ENCODE measurements at places on chromosomes 6 and 20.

DNA sequence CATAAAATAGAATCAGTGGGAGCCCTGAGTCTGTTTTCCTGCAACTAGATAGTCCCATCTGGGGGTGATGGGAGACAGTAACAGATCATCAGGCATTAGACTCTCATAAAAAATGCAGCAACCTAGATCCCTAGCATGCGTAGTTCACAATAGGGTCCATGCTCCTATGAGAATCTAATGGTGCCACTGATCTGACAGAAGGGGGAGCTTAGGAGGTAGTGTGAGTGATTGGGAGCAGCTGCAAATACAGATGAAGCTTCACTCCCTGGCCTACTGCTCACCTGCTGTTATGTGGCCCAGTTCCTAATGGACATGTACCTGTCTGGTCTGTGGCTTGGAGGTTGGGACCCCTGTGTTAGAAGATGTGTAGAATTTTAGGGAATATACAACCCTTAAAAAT lies 904.5 kb upstream of the EPHA7 start:
- no peak for DNase-seq
- H3K4me3 ChIP-seq: no peak overlapping the region
- H3K36me3 ChIP-seq: no peaks in the 10 kb centered on the region
- H3K4me1 ChIP-seq: no peaks in the 10 kb centered on the region
- no peak overlapping the region for H3K27ac ChIP-seq

- no peak overlapping the region for H3K27ac ChIP-seq
- no peaks in the 10 kb centered on the region for H3K4me1 ChIP-seq
- no peaks in the 10 kb centered on the region for H3K27me3 ChIP-seq
- no peak for DNase-seq
Measured at GRCh38 chr20:34549291-34549928, 9.1 kb upstream of the MAP1LC3A start.

DNA sequence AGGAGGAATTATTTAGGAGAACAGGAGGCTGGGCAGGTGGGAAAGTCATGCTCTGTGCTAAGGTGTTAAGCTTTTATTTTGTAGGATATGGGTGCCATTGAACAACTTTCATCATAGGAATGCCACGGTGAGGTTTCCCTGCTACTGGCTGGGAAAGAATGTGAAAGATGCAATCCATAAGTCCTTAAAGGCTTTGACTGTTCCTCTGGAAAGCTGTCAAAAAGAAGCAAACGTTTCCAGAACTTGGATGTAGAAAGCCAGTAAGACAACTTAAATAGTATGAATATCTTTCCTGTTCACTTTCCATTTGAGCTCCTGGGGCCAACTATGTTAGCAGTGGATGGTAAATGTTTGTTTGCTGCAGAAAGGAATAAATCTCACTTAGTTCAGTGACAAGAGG lies 574.4 kb downstream of the RNF144B start:
- H3K36me3 ChIP-seq: no peaks in the 10 kb centered on the region
- no peak overlapping the region for H3K27ac ChIP-seq
- no peaks in the 10 kb centered on the region for H3K4me1 ChIP-seq

GRCh38 chr6:20581070-20581469 lies 46.8 kb downstream of the CDKAL1 start:
- no peaks in the 10 kb centered on the region for H3K27me3 ChIP-seq
- no peak overlapping the region for H3K27ac ChIP-seq
- H3K4me3 ChIP-seq: no peak overlapping the region

- H3K27me3 ChIP-seq: no peaks in the 10 kb centered on the region
- no peaks in the 10 kb centered on the region for H3K36me3 ChIP-seq
- H3K4me3 ChIP-seq: no peak overlapping the region
Measured at GRCh38 chr6:938271-938905, 245.4 kb upstream of the EXOC2 start.

DNA sequence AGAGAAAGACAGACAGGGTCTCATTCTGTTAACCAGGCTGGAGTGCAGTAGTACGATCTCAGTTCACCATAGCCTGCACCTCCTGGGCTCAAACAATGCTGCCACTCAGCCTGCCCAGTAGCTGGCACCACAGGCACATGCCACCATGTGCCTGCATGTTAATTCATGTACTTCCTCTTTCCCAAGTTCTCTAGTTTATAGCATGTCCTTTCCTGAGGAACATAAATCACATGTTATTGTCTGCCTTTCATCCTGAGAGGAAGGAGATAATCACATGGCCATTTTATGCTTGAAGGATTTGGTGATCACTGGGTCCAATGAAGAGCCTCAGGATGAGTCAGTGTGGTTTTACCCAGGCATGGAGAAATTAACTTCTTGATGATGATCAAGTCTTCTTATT lies 47.9 kb downstream of the COL11A2 start:
- peak; percentile 36 for DNase-seq
- no peaks in the 10 kb centered on the region for H3K36me3 ChIP-seq
- H3K4me3 ChIP-seq: no peak overlapping the region
- no peaks in the 10 kb centered on the region for H3K27me3 ChIP-seq

DNA sequence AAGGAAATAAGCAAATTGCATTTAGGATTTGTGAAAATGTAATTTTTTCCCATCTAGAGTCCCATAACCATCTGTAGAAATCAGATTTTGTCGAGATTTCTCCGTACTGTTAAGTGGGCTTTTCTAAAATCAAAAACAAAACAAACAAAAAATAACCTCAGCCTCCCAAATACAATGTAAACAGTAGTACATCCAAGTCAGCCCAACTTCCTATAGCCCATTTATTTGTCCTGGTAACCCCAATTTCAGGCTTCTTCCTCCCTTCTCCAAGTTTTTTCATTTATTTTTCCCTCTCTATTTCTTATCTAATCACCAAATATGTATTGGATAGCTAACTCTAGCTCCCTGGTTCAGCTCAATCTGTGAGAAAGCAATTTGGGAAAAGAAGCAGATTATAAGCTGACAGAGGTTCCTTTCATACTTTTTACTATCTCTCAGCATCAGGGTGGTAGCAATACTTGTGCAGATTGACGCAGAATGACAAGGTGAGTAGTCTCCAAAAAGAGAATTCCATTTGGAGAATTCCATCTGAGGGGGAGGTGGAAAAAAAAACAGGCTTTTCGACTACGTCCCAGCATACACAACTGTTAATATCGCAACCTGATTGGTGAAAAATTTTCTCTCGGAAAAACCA lies 132.6 kb upstream of the BTN3A2 start:
- H3K27ac ChIP-seq: peak overlapping the region; percentile 87
- no peaks in the 10 kb centered on the region for H3K36me3 ChIP-seq
- H3K4me3 ChIP-seq: no peak overlapping the region
- peaks cover 3% of the 10 kb centered on the region for H3K27me3 ChIP-seq
- H3K4me1 ChIP-seq: peaks cover 19% of the 10 kb centered on the region
- DNase-seq: no peak

DNA sequence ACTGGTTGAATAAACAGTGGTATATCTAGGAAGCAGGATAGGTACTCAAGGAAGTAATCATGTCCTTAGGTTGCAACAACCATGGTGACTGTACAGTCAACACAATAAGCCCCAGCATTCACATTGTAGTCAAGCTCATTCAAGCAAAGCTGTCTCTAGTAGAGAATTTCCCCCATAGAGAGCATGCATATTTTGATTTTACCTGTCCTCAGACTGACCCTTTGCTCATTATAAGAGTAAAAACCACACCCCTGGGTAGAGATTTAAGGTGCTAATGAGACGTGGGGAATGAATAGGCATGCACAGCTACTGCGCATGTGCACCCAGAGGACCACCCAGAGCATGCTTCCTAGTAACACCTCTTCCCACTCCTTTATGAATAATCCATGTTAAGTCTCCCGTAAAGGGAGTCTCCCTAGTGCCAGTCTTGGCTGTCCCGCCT lies 6.1 kb upstream of the RNF8 start:
- DNase-seq: no peak
- no peak overlapping the region for H3K27ac ChIP-seq
- no peaks in the 10 kb centered on the region for H3K27me3 ChIP-seq
- H3K36me3 ChIP-seq: no peaks in the 10 kb centered on the region

- no peak overlapping the region for H3K27ac ChIP-seq
- no peak overlapping the region for H3K4me3 ChIP-seq
- no peaks in the 10 kb centered on the region for H3K4me1 ChIP-seq
Measured at GRCh38 chr20:61419501-61419900, 167.4 kb downstream of the CDH4 start.

DNA sequence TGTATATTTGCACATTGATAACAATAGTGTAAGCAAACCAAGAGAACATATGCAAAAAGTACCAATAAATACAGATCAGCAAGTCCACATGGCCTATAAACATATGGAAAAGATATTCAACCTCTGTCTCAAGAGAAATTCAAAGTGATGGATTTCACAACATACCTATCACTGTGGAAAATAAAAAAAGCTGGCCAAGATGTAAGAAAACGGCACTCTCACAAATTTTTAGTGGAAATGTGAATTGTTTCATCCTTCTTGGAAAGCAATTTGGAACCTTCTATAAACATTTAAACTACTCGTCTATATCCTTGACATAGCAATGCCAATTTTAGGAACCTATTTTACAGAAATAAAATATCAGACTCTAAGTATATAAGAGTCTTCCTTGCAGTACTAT lies 559.8 kb downstream of the QKI start:
- H3K4me3 ChIP-seq: no peak overlapping the region
- H3K4me1 ChIP-seq: no peaks in the 10 kb centered on the region
- no peak for DNase-seq
- H3K27ac ChIP-seq: no peak overlapping the region
- H3K36me3 ChIP-seq: no peaks in the 10 kb centered on the region

DNA sequence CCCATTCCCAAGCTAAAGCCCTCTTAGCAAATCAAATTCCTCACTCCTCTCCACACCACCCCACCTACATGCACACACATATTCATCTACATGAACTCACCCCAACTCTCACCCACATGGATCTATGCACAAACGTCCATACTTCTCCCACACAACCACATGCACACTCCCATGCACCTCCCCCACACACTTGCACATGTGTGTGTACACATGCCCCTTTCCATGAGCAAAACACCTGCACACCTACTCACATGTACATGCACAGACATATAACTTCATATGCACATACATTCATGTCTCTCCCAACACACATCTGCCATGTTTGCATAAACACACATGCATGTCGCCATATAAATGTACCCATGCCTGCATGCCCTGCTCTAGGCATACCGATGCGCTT lies 22.8 kb upstream of the CST1 start:
- no peak for DNase-seq
- no peak overlapping the region for H3K27ac ChIP-seq
- H3K4me3 ChIP-seq: no peak overlapping the region
- H3K27me3 ChIP-seq: no peaks in the 10 kb centered on the region

DNA sequence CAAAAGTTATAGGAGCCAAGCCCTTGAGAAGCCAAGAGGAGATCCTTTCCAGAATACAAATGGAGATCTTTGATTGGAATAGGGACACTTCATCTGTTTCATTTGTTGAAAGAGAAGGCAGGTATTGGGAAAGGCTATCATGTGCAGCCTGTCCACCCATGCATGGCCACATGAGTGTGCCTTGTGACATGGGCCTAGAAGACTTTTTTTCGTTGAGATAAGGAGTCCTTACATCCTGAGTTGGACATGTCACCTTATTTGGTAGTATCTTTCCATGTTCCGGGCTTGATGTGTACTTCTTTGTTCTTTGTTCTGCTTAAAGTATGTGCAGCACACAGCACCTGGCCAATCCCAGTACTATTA lies 42.1 kb upstream of the SYNCRIP start:
- H3K36me3 ChIP-seq: no peaks in the 10 kb centered on the region
- no peak for DNase-seq
- H3K27me3 ChIP-seq: no peaks in the 10 kb centered on the region

DNA sequence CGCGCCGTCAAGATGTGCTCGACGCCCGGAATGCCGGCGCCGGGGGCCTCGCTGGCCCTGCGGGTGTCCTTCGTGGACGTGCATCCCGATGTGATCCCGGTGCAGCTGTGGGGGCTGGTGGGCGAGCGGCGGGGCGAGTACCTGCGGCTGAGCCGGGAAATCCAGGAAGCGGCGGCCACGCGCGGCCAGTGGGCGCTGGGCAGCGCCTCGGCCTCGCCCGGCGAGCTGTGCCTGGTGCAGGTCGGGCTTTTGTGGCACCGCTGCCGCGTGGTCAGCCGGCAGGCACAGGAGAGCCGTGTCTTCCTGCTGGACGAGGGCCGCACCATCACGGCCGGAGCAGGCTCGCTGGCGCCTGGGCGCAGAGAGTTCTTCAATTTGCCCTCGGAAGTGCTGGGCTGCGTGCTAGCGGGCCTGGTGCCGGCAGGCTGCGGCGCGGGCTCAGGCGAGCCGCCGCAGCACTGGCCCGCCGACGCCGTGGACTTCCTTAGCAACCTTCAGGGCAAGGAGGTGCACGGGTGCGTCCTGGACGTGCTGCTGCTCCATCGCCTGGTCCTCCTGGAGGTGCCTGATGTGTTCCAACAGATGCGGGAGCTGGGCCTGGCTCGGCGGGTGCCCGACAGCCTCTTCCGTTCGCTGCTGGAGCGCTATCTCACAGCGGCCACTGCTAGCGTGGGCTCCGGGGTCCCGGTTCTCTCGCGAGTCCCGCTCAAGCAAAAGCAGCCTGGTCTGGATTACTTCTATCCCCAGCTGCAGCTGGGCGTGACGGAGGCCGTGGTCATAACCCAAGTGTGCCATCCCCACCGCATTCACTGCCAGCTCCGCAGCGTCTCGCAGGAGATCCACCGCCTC lies 656 bp downstream of the TDRD6 start:
- H3K27me3 ChIP-seq: no peaks in the 10 kb centered on the region
- H3K4me3 ChIP-seq: no peak overlapping the region
- H3K27ac ChIP-seq: no peak overlapping the region
- DNase-seq: peak; percentile 82
- H3K36me3 ChIP-seq: no peaks in the 10 kb centered on the region
- H3K4me1 ChIP-seq: no peaks in the 10 kb centered on the region

GRCh38 chr6:87995461-87995860 lies 52.2 kb upstream of the SPACA1 start:
- no peak overlapping the region for H3K27ac ChIP-seq
- H3K4me1 ChIP-seq: no peaks in the 10 kb centered on the region
- H3K36me3 ChIP-seq: no peaks in the 10 kb centered on the region
- no peaks in the 10 kb centered on the region for H3K27me3 ChIP-seq
- no peak for DNase-seq
- no peak overlapping the region for H3K4me3 ChIP-seq

DNA sequence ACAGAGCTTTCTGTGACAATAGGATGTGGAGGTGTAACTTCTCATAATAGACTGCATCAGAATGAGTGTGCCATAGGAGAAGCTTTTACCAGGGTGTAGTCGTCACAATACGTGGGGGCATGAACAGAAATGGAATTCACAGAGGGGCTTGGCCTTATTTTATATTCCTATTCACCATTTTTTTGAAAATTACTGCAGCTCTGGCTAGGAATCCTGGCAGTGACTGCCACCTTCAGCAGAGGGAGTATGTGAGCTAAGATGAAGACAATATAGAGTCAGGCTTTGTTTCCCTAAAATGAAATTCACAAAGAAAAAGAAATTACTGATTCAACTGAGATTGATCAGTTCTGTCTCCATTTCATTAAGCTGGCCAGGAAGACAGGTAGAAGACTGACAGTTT lies 13.9 kb downstream of the TOMM6 start:
- H3K27ac ChIP-seq: no peak overlapping the region
- H3K27me3 ChIP-seq: no peaks in the 10 kb centered on the region
- H3K36me3 ChIP-seq: peaks cover 12% of the 10 kb centered on the region
- no peak overlapping the region for H3K4me3 ChIP-seq

- no peaks in the 10 kb centered on the region for H3K27me3 ChIP-seq
- no peak for DNase-seq
- peaks cover 37% of the 10 kb centered on the region for H3K36me3 ChIP-seq
- H3K27ac ChIP-seq: peak overlapping the region; percentile 33
- H3K4me3 ChIP-seq: no peak overlapping the region
Measured at GRCh38 chr20:49657118-49657901, 56.4 kb downstream of the B4GALT5 start.

GRCh38 chr20:9660236-9660868 lies 146.0 kb downstream of the LAMP5 start:
- H3K27ac ChIP-seq: no peak overlapping the region
- H3K4me1 ChIP-seq: no peaks in the 10 kb centered on the region
- H3K4me3 ChIP-seq: no peak overlapping the region
